ENCODE measurements at places on chromosomes 5 and 9. TPM values are rescaled to one million over a fixed set of nuclear protein-coding genes. Genes with fewer than 3 reads are reported as not detected.

GRCh38 chr9:122923947-122924346 lies 7.4 kb downstream of the ZBTB26 start:
- DNase-seq: no peak

DNA sequence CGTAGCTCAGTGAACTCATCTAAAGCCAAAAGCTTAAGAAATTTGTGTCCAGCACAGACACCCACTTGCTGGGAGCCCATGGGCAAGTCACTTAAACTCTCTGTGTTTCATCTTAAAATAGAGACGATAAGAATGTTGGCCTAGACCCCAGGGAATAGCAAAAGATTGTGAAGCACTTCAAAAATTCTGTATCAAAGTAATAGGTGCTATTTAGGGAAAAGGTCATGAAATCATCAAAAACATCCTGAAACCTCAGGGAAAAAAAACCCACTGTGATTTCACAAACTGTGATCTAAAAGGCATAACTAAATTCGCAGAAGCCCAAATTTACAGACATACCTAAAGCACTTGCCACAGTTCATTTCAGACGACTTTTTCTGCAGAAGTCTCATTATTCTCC lies 278.3 kb downstream of the NR2F1-AS1 start:
- DNase-seq: peak; percentile 20

The RNF130 gene
- 21.7 TPM for total RNA-seq

DNA sequence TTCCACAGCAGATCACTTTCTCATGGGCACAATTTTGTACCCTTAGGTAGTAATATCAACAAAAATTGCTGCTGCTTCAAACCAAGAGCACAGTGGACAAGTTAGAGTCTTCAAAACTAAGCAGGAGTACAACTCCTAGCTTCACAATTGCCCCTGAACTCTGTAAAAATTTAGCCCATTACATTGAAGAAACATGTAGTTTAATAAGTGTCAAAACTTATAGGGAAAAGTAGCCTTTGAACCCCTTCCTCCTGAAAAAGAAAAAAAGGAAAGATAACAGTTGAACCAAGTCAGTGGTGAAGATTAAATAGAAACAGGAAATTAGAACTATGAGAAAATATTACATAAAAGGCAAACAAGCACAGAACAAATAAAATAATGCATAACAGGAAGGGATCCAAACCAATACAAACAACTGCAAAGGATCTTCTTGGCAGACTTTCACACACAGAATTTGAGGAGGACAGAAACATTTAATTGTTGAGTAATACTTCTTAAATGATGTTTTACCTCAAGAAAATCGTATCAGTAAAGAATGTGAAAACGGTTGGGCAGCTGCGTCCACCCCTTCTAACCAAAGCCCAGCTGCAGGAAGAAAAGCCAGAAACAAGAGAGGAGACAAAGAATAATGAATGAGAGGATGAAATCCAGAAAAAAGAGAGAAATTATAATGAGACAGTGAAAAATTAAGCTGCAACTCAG lies 636.0 kb downstream of the NR2F1-AS1 start:
- DNase-seq: peak; percentile 72

- peak; percentile 93 for DNase-seq
Measured at GRCh38 chr5:54703133-54703532, 185.6 kb downstream of the SNX18 start.

- DNase-seq: no peak
Measured at GRCh38 chr5:117263231-117263630, 688.6 kb upstream of the SEMA6A start.

The EPB41L4B gene
- total RNA-seq: 1.8 TPM

DNA sequence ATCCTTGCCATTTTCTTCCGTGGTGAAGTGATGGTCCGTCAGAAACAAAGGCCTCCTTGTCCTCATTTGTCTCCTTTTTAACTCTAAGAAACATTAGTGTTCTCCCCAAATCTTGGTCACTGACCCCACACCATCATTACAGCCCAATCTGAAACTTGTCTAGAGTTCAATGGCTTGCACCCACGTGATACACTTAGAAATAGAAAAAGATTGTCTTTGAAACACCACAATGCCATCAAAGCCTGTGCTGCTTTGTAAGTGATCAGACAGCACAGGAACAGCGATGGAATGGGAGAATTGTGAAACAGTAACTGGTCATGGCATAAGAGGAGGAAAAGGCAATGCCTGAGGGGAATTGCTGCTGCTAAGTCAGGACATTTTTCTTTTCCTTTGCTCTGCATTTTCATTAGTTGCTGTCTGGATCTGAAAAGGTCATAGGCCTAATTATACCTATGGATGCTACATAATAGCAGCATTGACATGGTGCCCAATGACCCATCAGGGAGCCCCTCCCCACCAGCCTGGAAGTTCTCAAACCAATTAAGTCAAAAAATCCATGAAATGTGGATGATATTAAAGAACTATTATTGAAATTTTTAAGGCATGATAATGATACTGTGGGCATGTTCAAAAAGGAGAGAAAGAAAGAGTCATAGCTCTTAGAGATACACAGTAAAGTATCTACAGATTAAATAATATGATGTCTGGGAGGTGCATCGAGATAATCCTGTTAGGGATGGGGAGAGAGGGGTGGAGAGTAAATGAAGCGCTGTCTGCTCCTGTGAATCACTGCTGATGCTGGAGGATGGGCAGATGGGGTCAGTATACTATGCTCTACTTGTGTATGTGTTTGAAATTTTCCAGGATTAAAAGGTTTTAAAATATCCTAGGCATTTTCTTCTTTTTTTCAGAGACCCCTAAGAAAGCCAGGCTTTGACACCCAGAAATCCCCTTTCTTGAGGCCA lies 83.6 kb downstream of the ENC1 start:
- peak; percentile 44 for DNase-seq

GRCh38 chr5:140672455-140673186 lies 755 bp downstream of the DND1 start:
- DNase-seq: no peak

The FOXD4L4 gene
- total RNA-seq: 0.09 TPM

DNA sequence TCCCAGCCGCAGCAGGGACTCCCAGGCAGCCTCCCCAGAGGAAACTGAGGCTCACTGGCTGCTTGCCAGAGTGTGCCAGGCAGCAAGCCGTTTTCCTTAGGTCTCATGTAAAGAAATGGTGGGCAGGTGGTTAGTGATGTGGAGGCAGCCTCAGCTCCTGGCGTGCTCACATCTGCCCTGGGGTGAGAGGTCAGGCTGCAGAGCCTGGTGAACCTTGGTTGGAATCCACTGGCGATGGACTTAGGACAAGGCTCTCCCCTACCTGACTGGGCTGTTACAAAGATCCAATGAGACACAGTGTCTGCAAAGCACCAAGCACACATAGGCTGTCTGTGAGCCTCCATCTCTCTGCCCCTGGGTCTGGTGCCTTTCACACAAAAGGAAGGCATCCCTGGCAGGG lies 30.9 kb downstream of the LHX6 start:
- DNase-seq: no peak

DNA sequence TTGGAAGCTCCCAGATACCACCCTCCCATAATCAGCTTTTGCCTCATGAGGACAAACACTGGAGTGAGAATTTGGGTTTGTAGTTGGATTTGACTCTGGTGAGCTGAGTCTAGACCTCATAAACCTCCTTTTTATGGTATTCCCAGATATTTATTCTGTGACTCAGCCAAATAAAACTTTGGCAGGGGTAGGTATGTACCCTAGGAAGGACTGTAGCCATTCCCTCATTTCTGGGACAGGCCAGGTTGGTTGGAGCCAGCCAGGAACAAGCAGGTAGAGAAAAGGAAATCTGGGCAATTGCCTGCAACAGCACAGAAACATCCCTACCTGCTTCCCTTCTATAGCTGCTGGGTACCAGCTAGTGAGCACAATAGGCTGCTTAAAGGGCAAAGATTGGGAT lies 19.4 kb downstream of the ENHO start:
- DNase-seq: no peak

GRCh38 chr9:120289990-120290975 lies 289.7 kb downstream of the CDK5RAP2 start:
- peak; percentile 31 for DNase-seq

The RHOBTB3 gene
- total RNA-seq: 86.9 TPM

The CNTFR gene
- not detected for total RNA-seq

The LTC4S gene
- 1.5 TPM for total RNA-seq

DNA sequence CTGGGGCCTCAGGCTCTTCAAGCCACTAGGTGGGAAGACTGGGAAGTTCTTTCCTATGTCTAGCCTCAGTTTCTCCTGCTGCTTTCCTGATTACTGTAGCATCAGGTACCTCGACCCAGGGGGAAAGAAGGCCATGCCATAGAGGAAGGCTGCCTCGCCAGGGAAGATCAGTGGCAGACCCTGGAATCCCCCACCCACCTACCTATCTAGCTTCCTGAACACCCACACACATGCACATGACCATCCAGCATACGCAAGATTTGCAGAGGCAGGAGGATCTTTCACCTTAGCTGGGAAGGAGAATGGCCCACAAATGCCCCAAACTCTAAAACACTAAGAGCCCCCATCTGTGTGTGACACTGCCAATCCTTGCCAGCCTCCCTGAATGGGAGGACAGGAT lies 8.0 kb downstream of the NR5A1 start:
- DNase-seq: no peak

The TBCA gene
- 344 TPM for total RNA-seq

GRCh38 chr9:75870450-75870849 lies 20.0 kb upstream of the PCSK5 start:
- no peak for DNase-seq

- no peak for DNase-seq
Measured at GRCh38 chr9:13071921-13072320, 207.6 kb downstream of the MPDZ start.

GRCh38 chr9:123425836-123426365 lies 69.9 kb downstream of the CRB2 start:
- no peak for DNase-seq

GRCh38 chr5:171080186-171080938 lies 218.5 kb downstream of the RANBP17 start:
- no peak for DNase-seq

- peak; percentile 11 for DNase-seq
Measured at GRCh38 chr9:14511452-14511851, 181.8 kb downstream of the ZDHHC21 start.

- DNase-seq: no peak
Measured at GRCh38 chr5:98101131-98101530, 672.3 kb upstream of the RGMB start.

GRCh38 chr5:150077060-150077459 lies 9.3 kb downstream of the CSF1R start:
- DNase-seq: no peak

The GMCL2 gene
- not detected for total RNA-seq

DNA sequence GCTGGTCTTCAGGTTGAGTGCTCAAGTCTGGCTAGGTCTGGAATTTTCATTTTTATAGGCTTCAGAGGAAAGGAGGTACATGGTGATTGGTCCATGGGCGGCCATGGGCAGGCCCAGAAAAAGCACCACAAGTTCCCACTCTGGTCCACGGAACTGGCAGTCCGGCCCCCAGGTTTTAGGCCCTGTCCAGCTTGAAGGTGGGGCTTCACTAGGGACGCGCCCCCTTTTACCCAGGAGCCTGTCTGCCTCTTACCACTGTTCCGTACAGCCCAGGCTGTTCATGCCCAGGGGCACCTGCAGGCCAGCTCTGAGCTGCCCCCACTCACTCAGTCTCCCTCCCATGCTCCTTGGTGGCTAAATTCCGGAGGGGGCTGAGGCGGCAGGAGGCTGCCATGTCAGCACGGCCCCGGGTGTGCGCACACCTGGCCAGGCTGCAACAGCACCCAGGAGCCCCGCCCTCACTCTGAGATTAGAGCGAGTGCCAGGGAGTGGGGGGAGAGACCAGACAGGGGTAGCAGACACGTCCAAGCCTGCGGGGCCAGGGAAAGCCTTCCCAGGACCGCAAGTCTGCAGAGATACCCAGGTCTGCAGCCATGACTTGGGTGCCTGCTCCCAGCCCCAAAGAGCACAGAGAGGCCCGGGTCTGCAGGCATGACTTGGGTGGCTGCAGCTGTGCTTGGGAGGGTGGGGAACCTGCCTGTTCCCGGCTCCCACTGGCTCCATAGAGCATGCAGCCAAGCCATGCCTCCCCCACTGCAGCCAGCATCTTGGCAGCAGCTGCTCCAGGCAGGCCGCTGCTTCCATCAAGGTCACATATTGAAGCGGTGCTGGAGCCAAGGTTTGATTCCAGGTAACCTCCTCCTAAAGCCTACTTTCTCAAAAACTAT lies 390.2 kb upstream of the SGCD start:
- no peak for DNase-seq

The TMEM252 gene
- not detected for total RNA-seq

DNA sequence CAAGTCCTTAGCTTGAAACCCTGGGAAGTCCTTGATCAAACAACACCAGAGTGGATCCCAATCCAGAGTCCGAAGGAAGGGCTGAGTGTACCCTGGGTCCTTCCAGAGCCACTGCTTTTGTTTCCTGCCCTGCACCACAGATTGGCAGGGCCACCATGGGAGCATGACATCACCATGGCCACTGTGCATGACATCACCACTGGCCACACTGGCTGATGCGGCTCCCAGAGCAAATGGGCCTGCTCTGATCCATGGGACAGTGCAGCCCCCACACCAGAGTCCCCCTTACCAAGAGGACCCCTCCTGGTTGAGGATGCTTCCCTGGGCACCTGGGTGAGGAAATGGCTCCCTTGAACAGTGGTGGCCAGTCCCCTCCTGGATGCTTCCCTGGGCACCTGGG lies 9.9 kb downstream of the SLC6A3 start:
- DNase-seq: no peak

The FAT2 gene
- total RNA-seq: 0.08 TPM

The ZFP2 gene
- total RNA-seq: 2.7 TPM

The FYB1 gene
- total RNA-seq: 0.54 TPM

GRCh38 chr5:75148051-75148450 lies 88.6 kb downstream of the ANKRD31 start:
- no peak for DNase-seq

GRCh38 chr5:173771121-173771724 lies 116.9 kb upstream of the CPEB4 start:
- DNase-seq: no peak

- no peak for DNase-seq
Measured at GRCh38 chr5:170757669-170758068, 25.9 kb upstream of the GABRP start.
